ENCODE measurements at places on chromosomes 2 and 18.
A peak's percentile ranks its signal among the peaks of the same experiment; 100 is the strongest.

DNA sequence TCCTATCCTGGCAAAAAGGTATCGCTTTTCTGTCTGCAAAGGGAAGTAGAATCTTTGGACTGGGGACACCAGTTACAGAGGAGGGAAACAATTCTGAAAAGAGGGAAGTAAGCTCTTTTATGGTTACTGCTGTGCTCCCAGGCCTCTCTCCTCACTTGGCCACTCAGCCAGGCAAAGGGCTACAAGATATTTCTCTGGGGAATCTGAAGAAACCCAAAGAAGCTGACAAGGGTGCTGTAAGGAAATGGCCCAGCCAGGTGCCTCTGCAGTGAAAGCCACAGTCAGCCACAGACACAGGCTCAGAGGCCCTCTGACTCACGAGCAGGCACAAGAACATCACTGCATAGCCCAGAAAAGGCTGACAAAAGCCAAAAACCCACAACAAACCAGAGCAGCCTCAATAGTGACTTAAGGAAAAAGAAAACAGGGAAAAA lies 5.8 kb downstream of the HDLBP start:
- peak; percentile 33 for DNase-seq

DNA sequence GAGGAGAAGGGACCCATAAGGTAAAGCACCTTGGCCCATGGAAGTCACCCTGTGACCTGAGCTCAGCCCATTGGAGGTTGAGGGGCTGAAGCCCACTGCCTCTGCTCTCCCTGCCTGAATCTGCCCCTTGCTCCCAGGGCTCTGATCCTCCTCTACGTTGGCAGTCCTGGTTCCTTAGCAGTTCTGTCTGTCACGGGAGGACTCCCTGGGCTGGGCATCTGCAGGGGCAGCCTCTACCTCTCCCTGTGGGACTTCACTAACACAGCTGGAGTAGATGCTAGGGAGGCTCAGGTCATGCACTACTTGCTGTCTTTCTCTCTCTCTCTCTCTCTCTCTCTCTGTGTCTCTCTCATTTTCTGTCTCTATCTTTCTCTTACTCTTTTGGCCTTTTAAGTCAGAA lies 8.7 kb downstream of the GYPC start:
- no peak for DNase-seq

DNA sequence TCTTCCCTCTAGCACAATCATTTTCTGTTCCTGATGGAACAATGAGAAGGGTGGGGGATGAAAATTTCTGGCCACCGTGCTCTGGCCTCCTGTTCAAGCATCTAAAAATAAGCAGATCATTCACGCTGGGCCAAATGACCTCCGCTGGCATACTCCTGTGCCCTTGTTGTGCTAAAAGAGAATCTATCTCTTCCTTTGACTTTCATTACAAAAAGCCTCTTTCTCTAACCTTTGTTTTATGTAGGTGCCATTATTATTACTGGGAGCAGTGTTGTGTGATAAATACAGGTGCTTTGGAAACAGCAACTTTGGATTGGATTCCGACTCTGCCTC lies 44.6 kb upstream of the B3GNT2 start:
- no peak for DNase-seq

GRCh38 chr2:97708048-97708380 lies 5.4 kb upstream of the ZAP70 start:
- DNase-seq, result no peak

DNA sequence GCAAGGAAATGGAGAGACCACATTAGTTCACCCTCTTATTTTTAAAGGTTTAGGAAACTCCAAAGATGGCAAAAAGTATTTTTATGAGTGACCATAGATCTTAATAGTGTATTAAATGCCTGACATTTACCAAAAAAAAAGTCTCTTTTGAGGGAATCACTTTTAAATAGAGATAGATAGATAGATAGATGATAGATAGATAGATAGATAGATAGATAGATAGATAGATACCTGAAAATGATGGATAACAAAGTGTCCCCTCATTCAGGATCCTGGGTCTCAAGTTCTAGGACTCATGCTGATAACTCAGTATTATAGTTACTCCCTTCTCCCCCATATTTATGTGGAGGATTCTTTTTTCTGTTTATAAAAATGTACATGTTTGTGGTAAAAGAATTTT lies 52.8 kb downstream of the FARP2 start:
- no peak for DNase-seq

- DNase-seq, result no peak
These were observed 191.0 kb upstream of the FN1 start for GRCh38 chr2:215626812-215627281.

DNA sequence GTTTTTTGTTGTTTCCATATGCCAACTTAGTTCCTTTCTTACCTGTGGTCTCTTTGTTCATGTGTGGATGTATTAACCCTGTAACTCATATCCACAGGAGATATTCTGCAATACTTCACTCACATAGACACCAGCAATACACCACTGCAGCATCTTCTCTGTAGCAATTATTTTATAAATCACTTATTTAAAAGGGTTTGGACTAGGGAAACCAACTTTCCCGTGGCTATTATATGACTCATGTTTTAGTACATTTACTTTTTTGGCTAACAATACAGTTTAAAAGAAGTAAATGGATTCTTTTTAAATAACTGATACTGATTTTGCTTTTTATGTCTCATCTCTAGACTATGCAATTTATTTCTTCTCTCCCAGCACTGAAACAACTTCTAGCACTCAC lies 488.9 kb downstream of the MBD2 start:
- DNase-seq, result no peak

DNA sequence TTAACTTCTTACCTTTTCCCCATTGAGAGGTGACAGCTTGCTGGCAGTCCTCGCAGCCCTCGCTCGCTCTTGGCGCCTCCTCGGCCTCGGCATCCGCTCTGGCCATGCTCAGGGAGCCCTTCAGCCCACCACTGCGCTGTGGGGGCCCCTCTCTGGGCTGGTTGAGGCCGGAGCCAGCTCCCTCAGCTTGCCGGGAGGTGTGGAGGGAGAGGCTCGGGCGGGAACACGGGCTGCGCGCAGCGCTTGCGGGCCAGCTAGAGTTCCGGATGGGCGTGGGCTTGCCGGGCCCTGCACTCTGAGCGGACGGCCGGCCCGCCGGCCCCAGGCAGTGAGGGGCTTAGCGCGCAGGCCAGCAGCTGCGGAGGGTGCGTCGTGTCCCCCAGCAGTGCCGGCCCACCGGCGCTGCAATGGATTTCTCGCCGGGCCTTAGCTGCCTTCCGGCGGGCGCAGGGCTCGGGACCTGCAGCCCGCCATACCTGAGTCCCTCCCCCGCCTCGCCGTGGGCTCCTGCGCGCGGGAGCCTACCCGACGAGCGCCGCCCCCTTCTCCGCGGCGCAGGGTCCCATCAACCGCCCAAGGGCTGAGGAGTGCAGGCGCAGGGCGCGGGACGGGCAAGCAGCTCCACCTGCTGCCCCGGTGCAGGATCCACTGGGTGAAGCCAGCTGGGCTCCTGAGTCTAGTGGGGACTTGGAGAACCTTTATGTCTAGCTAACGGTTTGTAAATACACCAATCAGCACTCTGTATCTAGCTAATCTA lies 335.0 kb downstream of the CBLN2 start:
- DNase-seq, result no peak

- no peak for DNase-seq
These were observed 814.2 kb downstream of the LRP1B start for GRCh38 chr2:141316606-141317005.

DNA sequence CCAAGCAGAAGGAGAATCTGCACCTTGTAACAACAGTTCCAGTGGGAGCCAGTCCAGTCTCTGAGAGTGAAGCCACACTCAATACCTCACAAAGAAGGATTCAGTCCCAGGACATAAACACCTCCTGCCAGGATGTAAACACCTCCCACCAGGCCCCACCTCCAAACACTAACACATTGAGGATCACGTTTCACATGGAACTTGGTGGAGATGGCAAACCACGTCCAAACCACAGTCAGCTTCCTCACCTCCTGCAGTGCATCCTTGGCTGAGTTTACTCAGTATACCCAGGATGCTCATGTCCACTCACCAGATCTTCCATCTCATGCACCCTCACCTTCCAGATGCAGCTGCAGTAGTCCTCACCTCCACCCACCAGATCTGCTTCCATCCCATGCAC lies 37.8 kb upstream of the TMEM18 start:
- DNase-seq, result no peak

GRCh38 chr2:46387886-46388515 lies 90.8 kb downstream of the EPAS1 start:
- no peak for DNase-seq

DNA sequence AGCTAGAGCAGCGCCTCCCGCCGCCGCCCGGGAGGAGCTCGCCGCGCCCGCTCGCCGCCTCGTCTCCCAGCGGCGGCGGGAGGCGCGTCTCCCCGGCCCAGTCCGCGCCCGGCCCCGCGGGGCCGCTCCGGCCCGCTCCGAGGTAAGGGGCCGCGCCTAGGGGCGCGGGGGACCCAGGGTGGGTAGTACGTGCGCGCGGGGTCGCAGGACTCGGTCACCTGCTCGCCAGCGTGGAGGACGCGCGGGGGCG lies 259 bp downstream of the NPAS2 start:
- no peak for DNase-seq

- DNase-seq, result no peak
These were observed 971 bp upstream of the FBXO41 start for GRCh38 chr2:73285159-73285739.

GRCh38 chr2:191907545-191907944 lies 60.7 kb upstream of the CAVIN2 start:
- no peak for DNase-seq

- DNase-seq, result no peak
These were observed 53.1 kb downstream of the NTSR2 start for GRCh38 chr2:11616851-11617415.

DNA sequence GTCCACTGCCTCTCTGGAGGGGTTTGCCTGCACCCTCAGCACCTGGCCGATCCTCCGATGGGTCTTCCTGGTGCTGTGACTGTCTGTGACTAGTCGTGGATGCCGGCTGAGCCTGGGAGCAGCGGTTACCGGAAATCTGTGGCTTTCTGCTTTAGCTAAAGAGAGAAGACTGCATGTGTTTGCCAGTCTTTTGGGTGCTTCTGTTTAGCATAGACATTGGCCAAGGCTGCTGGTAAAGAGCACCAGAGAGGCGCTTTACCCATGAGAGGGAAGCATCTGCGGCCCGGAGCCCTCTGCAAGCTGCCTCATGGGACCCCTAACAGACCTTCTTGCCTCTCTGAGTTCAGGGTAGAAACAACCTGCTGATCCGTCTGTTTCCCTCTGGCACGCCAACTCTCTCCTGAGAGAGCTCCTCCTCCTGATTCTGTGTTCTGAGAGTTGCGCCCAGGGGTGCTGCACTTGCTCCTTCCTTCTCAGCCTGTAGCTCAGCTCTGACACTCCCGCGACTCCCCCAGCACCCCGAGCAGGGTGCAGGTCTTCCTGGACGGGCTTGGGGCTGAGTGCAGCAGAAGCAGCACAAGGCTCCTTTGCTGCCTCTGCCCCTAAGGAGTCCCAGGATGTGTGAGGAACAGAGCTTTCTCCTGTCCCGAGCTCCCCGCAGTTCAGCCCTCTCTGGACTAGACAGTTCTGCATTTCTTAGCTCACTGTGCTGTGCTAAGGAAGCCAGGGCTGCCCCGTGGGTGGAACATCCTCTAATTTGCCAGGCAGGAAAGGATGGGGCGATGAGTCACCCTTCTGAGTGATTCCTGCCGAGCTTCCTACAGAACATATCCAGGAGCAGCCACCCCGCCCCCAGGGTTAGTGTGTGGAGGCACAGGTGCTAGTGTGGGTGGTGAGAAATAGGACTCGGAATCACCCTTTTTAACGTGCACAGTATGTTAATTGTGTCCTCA lies 203.2 kb downstream of the SH3RF3 start:
- DNase-seq, result no peak

DNA sequence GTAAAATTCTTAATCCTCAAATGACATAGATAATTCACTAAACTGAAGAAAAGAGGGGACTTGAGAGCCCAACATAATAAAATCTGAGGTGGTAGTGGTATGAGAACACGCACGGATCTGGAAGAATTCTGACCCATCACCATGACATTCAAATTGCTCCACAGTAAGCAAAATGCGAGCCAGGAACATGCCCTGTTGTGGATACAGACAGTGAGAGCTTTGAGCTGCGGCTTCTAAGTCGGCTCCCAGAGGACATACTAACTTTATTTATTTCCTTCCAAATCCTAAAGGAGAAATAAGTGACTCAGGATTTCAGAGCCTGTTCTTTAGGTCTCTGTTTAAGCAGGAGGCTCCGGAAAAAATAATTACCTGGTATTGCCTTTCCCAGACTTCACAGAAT lies 143.4 kb upstream of the SMAD7 start:
- no peak for DNase-seq

- no peak for DNase-seq
These were observed 363 bp downstream of the GREB1 start for GRCh38 chr2:11534071-11534745.

- DNase-seq, result no peak
These were observed 17.4 kb upstream of the CHAC2 start for GRCh38 chr2:53750041-53750768.

- no peak for DNase-seq
These were observed 849 bp downstream of the AQP4 start for GRCh38 chr18:26864658-26865057.

DNA sequence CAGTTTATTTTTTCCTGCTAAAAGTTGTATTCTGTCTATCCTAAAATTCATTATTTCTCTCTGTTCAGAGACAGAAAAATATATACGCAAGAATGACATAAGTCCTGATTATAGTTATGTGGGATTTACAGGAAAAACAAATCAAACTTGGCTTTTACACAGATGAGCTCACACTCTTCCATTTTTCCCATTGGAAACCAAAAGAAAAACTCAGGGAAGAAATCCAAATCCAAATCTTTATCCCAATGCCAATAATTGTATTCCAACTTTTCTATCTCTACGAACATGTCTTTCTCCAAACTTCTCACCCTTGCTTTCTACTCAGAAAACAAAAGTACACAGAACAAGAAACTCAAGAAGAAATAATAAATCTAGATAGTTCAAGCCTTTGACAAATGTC lies 249.1 kb upstream of the TMEFF2 start:
- DNase-seq, result no peak

DNA sequence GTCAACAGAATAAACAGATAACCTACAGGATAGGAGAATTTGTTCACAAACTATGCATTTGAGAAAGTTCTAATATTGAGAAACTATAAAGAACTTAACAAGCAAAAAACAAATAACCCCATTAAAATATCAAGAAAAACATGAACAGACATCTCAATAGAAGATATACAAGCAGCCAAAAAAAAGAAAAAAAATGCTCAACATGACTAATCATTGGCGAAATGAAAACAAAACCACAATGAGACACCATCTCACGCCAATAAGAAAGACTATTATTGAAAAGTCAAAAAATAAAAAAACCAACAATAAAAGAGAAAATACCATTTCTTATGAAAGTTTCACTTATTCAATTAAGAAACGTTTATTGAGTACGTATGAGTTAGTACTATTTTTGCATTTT lies 800.5 kb downstream of the CBLN2 start:
- DNase-seq, result no peak

- no peak for DNase-seq
These were observed 6.7 kb downstream of the RAMP1 start for GRCh38 chr2:237866101-237866621.
